CD4-positive, alpha-beta T cell treated with Interleukin-17A for 4 hours (primary cell): ENCODE measurements at places on chromosomes 4 and X.

GRCh38 chr4:185868983-185869382 lies 57.0 kb upstream of the SORBS2 start:
- no peak for DNase-seq

DNA sequence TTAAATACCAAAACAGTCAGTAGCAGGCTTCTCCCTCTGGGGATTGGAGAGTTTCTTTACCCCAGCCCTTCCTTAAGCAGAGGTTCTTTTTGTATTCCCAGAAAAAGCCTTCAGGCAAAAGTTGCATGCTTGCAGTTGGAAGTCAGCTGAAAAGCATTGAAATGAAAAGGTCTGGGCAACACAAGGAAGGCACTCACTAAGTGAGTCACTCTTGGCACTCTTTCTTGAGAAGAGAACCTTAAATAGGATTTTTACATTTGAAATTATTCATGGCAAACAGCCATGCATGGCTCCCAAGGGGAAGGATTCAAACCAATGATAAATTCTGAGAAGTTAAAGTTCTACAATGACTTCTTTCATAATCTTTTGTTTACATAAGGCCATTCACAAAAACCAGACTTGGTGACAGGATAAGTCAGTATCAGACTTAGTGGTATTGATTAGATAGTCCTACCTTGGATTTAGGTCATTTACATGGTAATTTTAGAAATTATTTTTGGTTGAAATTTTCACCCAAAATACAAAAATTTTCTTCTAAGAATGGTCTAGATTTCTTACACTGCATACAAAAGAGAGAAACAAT lies 2068.9 kb downstream of the PCDH7 start:
- no peak for DNase-seq

GRCh38 chr4:86011117-86011516 lies 348.7 kb downstream of the MAPK10 start:
- no peak for DNase-seq

DNA sequence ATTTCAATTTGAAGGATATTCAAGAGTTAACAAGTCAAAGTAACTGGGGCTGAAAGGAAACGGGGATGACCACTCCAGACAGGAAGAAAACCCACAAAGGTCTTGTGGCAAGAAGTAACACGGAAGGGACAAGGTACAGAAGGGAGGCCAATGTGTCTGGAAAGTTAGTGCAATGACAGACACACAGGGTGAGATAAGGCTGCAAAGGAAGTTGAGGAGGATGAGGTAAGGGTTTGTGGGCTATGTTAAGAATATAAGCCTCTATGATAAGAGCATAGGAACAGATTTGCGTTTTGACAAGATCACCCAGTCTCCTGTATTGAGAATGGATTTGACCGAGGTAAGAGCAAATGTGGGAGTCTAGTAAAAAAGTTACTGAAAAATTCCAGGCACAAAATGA lies 21.9 kb upstream of the EMCN start:
- no peak for DNase-seq

GRCh38 chrX:48816014-48816810 lies 10.1 kb upstream of the ERAS start:
- no peak for DNase-seq

- no peak for DNase-seq
Observed at GRCh38 chr4:25377572-25378436, 741 bp downstream of the ANAPC4 start.

DNA sequence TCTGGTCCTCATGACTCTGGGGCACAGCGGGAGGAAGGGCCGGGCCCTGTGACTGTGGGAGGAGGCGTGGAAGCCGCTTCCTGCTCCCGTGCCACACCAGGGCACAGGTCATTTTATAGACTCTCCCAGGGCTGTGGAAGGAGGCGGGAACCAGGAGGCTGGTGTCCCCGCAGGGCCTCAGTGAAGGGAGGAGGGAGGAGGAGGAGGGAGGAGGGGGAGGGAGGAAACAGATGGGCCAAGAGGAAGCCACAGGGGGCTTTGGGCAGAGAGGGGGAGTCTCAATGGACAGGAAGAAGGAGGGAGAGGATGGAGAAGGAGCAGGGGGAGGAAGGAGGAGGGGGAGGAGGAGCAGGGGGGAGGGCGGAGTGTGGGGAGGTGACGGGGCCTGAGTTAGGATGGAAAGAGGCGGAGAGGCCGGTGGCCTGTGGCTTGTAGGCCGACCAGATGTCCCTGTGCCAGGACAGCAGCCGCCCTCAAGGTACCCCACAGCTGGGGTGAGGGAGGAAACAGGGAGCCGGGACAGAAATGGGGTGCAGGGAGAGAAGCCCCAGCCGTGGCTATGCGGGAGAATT lies 6.2 kb upstream of the PLCXD1 start:
- DNase-seq = no peak

- no peak for DNase-seq
Observed at GRCh38 chr4:13441506-13441905, 42.6 kb downstream of the RAB28 start.

DNA sequence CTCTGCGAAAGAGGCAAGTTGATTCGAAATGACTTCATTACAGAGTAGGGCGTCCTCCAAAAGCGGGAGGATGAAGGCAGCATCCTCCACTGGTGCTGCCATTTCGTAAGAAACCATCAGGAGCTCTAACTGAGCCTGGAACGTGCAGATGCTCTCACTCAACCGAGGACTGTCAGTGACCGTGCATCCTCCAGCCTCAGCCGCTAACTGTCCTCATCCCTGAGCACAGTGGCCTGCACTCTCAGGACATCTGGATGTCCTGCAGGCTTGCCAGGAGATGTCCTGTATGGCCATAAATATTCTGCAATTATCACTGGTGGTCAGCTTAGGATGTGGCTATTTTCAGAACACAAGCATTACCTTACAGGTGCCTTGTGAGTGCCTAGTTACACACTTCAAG lies 107.1 kb upstream of the ADRA2C start:
- DNase-seq = no peak

GRCh38 chr4:127069675-127070074 lies 563.1 kb upstream of the INTU start:
- DNase-seq = no peak

GRCh38 chr4:127525608-127526007 lies 107.1 kb upstream of the INTU start:
- no peak for DNase-seq

- DNase-seq = no peak
Observed at GRCh38 chr4:146179784-146180370, 4.4 kb downstream of the LSM6 start.

- no peak for DNase-seq
Observed at GRCh38 chrX:14051416-14051815, 21.7 kb upstream of the GEMIN8 start.

DNA sequence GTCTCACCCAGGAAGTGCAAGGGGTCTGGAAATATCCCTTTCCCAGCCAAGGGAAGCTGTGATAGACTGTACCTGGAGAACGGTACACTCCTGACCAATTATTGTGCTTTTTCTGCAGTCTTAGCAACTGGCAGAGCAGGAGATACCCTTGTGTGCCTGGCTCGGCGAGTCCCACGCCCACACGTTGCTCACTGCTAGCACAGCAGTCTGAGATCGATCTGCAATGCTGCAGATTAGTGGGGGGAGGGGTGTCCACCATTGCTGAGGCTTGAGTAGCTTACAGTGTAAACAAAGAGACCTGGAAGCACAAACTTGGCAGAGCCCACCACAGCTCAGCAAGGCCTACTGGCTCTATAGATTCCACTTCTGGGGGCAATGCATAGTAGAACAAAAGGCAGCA lies 138.5 kb downstream of the CHRDL1 start:
- no peak for DNase-seq

GRCh38 chr4:2286904-2287593 lies 25.1 kb upstream of the MXD4 start:
- no peak for DNase-seq

GRCh38 chr4:80197601-80198440 lies 518 bp downstream of the PRDM8 start:
- peak; percentile 36 for DNase-seq

GRCh38 chrX:85065512-85066198 lies 62.0 kb downstream of the APOOL start:
- DNase-seq = no peak

DNA sequence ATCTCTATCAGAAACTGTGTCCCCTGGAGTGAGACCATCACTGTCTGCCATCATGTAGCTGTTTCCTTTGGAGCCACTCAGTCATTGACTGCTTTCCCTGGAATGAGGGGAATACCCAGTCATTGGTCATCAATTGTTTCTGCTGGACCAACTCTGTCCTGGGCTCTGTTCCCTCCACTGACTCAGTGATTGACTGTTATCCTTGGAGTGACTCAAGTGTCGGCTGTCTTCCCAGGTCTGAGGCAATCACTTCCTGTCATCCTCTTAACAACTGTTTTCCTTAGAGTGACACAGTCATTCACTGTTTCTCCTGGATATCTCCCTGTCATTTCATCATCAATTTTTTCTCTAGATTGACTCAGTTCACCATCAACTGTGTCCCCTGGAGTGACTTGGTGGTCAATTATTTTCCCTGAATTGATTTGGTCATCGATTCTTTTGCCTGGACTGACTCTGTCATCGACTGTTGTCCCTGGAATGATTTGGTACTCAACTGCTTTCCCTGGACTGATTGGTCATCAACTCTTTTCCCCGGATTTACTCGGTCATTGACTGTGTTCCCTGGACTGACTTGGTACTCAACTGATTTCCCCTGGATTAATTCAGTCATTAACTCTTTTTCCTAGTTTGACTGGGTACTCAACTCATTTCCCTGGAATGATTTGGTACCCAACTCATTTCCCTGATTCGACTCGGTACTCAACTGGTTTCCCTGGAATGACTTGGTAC lies 327.9 kb upstream of the VCX start:
- no peak for DNase-seq

DNA sequence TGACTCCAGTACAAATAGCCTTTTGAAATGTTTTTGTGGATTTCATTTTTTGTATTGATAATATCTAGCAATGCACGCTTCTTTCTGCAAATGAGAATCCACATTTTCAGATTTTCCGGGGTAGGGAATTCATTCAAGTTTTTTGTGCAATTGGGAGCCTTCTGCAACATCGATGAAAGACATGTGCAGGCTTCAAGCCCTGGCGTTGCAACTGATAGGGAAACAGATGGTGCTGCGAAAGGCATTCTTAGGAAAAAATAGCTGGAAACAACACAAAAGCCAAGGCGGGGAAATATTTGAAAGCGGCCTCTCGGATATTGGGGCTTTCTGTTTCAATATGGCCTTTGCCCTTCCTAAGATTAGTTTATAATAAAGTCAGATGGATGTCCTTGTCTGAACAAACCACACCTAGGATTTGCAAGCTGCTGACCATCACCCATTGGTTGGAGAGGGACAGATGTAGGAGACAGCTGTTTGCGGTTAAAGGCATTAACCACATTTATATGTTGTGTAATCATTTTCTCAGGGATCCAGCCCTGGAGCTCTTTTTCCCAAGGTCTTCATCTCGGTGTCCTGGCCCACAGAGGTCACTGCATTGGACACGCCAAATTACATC lies 136.5 kb downstream of the PRKX start:
- no peak for DNase-seq

- no peak for DNase-seq
Observed at GRCh38 chr4:111814961-111815360, 330.3 kb upstream of the FAM241A start.

DNA sequence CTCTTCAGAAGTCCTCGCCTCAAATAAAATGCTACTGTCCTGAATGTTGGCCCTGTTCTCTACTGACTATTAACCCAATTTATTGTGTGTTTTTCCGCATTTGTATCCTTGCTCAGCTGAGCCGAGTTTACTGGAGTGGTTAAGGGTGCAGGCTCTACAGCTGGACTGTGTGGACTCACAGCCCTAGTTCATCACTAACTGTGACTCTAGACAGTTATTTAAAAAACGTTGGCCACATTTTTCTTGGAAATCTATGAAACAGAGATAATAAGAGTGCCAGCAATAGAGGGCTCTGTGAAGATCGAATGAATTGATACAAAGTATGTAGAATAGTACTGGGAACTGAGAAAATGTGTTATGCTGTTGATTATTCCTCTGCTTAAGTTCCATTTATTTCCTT lies 2.9 kb upstream of the GUF1 start:
- no peak for DNase-seq

DNA sequence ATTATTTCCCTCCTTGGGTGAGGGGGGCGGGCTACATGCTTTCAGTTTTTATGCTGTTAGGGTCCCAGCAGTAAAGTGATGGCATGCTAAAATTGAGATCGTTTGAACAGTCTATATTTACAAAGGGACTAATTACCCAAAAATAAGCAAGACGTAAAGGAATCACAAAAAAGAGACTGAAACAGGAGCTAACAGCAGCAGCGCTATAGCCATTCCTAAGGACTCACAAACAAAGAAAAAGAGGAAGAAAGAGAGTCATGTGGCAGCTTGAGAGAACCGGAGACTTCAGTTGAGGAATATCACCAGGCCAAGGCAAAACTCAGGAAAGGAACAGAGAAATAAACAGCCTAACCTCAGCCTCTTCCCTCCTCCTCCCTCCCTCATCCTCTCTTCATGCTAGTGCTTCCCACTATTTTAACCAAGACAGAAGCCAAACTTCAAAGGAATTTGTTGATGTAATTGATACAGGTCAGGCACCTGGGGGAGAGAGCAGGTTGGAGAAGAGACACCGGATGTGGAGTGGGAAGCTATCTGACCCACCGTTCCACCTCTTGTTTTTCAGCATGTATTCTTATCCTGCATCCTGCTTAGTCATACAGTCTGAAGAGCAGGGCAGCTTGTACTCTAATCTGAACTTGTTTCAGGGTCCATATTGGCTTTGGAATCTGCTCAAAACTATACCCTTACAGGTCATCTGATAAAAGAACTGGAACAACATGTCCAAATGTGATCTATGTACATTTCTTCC lies 383.7 kb downstream of the NAF1 start:
- no peak for DNase-seq

DNA sequence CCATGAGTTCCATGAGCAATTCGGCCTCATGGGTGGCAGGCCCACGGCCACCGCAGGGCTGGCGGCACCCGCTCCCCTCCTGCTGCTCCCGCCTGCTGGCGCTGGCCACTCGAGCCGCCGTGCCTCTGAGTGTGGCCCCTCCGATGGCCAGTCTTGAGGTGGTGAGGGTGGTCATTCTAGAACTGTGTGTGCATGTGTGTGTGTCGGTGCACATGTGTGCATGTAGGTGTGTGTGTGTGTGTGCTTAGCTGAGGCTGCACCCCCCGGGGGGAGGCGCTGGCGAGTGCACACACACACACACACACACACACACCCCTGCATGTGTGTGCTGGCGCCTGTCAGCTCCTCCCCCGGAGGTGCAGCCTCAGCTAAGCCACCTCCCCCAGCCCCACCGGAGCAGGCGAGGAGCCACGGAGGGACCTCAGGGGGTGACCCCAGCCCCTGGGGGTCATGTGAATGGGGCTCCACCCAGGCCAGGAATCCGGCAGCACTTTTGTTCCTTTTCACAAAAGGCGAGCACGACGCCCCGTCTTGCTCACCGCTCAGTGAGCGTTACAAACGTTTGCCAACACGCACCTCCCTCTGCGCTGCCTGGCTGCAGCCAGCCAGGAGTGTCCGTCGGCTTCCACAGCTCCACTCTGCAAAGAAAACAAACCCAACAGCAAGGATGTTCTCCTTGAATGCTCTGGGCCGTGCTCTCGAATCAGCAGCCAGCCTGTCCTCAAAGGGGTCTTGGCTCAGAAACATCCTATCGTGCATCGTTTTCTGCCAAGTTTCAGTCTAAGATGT lies 29.9 kb downstream of the FGFRL1 start:
- DNase-seq = no peak

GRCh38 chr4:164177753-164178152 lies 576.2 kb upstream of the SMIM31 start:
- no peak for DNase-seq

- no peak for DNase-seq
Observed at GRCh38 chr4:112058433-112058832, 86.8 kb upstream of the FAM241A start.
